ENCODE measurements at places on chromosomes 11 and 22. TPM values are rescaled to one million over a fixed set of nuclear protein-coding genes. Genes with fewer than 3 reads are reported as not detected.

- DNase-seq = no peak
- no peaks in the 10 kb centered on the region for H3K36me3 ChIP-seq
- H3K27me3 ChIP-seq = no peaks in the 10 kb centered on the region
- H3K27ac ChIP-seq = no peak overlapping the region
- H3K4me3 ChIP-seq = no peak overlapping the region
These were observed 227.4 kb downstream of the TMEM135 start for GRCh38 chr11:87265132-87265531.

- H3K4me3 ChIP-seq = no peak overlapping the region
- no peak for DNase-seq
- H3K4me1 ChIP-seq = no peaks in the 10 kb centered on the region
These were observed 106.9 kb downstream of the GRIK4 start for GRCh38 chr11:120618399-120618798.

DNA sequence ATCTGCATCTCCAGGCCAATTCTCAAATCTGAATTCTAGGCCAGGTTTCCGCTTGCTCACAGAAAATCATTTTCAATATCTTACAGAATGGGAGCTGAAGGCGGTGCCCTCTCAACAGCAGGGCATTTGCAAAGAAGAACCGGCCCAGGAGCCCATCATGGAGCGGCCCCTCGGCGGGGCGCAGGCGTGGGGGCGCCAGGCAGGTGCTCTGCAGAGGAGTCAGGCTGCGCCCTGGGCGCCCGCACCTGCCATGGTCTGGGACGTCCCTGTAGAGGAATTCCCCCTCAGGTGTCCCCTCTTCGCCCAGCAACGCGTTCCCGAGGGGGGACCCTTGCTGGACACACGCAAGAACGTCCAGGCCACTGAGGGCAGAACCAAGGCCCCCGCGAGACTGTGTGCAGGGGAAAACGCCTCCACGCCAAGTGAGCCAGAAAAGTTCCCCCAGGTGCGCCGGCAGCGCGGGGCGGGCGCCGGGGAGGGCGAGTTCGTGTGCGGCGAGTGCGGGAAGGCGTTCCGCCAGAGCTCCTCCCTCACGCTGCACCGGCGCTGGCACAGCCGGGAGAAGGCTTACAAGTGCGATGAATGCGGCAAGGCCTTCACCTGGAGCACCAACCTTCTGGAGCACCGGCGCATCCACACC lies 11.5 kb downstream of the ZNF74 start:
- no peaks in the 10 kb centered on the region for H3K36me3 ChIP-seq
- no peak overlapping the region for H3K4me3 ChIP-seq
- no peak overlapping the region for H3K27ac ChIP-seq
- no peaks in the 10 kb centered on the region for H3K27me3 ChIP-seq
- no peak for DNase-seq

GRCh38 chr11:28318871-28319270 lies 210.7 kb downstream of the METTL15 start:
- H3K36me3 ChIP-seq = no peaks in the 10 kb centered on the region
- no peaks in the 10 kb centered on the region for H3K4me1 ChIP-seq
- H3K4me3 ChIP-seq = no peak overlapping the region
- H3K27me3 ChIP-seq = no peaks in the 10 kb centered on the region
- H3K27ac ChIP-seq = no peak overlapping the region

GRCh38 chr11:34887260-34887659 lies 28.9 kb downstream of the APIP start:
- 0 out of 2 replicates have a peak, but pooled peaks cover 5% of the 10 kb centered on the region for H3K36me3 ChIP-seq
- H3K4me3 ChIP-seq = no peak overlapping the region
- no peak for DNase-seq
- peaks cover 38% of the 10 kb centered on the region for H3K4me1 ChIP-seq
- H3K27ac ChIP-seq = peak overlapping the region; percentile 39
- no peaks in the 10 kb centered on the region for H3K27me3 ChIP-seq

Gene OR5D16
- total RNA-seq = not detected

DNA sequence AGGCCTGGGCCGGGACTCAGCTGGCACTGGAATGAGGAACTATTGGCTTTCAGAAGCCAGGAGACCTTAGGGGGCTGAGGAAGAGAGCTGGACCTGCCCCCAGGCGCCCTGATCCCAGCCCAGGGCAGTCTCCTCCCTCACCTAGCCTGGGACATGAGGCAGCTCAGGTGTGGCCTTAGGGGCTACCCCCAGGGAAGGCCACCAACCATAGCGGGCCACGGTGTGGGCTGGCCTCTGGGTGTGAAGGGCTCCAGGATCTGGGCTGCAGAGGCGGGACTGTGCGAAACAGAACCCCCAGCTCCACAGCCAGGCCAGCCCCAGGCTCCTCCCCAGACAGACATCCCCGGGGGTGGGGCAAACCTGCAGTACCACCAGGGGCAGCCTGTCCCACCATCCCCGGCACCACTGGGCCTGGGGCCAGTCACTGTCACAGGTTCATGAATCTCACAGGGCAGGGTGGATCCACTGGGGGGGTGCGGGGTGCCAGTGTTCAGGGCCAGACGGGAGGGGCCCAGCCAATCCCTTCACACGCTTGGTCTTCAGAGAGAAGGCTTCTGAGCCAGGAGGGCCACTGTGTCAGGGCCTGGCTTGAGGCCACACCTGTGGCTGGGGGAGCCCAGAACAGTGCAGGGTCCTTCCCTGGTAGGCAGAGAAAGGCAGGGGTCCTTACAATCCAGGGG lies 3.5 kb downstream of the PLXNB2 start:
- DNase-seq = peak; percentile 95
- no peaks in the 10 kb centered on the region for H3K27me3 ChIP-seq
- H3K27ac ChIP-seq = peak overlapping the region; percentile 92
- peak overlapping the region; percentile 88 for H3K4me3 ChIP-seq

GRCh38 chr11:124879493-124880289 lies 14.5 kb downstream of the ROBO3 start:
- no peak overlapping the region for H3K4me3 ChIP-seq
- H3K27me3 ChIP-seq = peaks cover 43% of the 10 kb centered on the region
- no peaks in the 10 kb centered on the region for H3K36me3 ChIP-seq
- no peaks in the 10 kb centered on the region for H3K4me1 ChIP-seq
- no peak overlapping the region for H3K27ac ChIP-seq

DNA sequence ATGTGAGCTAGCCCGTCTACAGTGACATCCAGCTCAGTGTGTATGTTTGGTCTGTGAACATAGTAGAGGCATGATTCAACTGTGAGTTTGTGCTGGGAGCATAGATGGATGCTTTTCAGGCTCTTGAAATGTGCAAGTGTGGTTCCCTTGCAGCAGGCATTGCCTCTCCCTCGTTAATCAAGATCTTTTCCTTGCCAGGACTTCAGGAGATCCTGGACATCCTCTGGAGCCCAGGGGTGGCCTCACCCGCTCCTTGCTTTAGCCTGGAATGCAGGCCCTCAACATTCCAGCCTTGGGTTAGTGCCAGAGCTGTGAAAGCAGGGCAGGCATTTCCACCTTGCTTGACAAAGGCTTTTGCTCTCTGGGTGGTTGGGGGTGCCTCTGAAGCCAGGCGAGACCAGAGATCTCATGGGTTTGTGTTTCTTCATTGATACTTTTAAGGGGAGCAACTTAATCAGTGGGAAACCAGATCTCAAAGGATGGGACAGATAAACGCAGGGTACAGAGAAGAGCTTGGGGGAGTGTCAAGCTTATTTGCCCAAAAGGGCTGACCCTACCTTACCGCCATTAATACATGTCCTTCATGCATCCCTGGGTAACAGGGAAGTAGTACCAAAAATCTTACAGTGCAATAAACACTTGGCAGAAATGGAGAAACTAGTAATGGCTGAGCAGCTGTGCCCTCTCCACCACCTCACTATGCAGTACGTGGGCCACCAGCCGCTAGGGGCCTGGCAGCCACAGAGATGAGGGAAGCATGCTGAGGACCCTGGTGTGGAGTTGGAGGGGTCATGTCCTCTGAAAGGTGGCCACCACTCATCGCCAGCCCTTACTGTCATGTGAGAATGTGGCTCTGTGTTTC lies 72.1 kb downstream of the PTPRJ start:
- H3K36me3 ChIP-seq = no peaks in the 10 kb centered on the region
- peak; percentile 97 for DNase-seq
- H3K27me3 ChIP-seq = no peaks in the 10 kb centered on the region
- peak overlapping the region; percentile 91 for H3K27ac ChIP-seq
- peak overlapping the region; percentile 6 for H3K4me3 ChIP-seq

- no peak overlapping the region for H3K27ac ChIP-seq
- H3K27me3 ChIP-seq = peaks cover 36% of the 10 kb centered on the region
- H3K36me3 ChIP-seq = no peaks in the 10 kb centered on the region
- H3K4me1 ChIP-seq = no peaks in the 10 kb centered on the region
These were observed 3.0 kb upstream of the RFPL3 start for GRCh38 chr22:32354360-32355351.

Gene APOA4
- total RNA-seq = not detected

DNA sequence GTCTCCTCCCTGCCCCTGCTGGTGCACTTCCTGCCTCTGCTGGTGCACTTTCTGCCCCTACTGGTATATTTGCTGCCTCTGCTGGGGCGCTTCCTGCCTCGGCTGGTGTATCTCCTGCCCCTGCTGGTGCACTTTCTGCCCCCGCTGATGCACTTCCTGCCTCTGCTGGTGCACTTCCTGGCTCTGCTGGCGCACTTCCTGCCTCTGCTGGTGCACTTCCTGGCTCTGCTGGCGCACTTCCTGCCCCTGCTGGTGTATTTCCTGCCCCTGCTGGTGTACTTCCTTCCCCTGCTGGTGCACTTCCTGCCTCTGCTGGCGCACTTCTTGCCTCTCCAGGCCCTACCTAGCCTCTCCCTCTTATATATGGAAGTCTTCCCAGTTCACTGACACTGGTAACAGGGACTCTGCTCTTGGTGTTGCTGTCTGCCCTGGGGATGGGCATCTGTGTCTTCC lies 10.1 kb downstream of the MTFP1 start:
- DNase-seq = no peak
- no peak overlapping the region for H3K4me3 ChIP-seq
- H3K4me1 ChIP-seq = peaks cover 23% of the 10 kb centered on the region
- H3K36me3 ChIP-seq = no peaks in the 10 kb centered on the region
- H3K27me3 ChIP-seq = no peaks in the 10 kb centered on the region
- no peak overlapping the region for H3K27ac ChIP-seq

DNA sequence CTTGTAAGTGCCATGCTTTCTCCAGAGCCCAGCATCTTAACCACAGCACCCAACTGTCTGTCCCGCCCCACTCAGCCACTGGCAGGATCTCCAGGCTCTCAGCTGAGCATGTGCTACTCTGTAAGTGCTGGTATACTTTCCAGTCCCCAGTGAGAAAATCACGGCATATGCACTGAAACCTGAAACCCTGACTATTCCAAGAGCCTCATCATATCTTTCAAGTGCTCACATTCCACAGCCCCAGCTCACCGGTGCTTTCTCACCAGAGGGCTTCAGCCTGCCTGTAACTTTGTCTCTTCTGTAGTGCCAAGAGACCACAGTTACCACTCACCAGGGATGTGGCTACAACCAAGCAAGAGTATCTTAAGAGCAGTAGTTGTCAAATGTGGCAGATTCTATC lies 24.4 kb upstream of the PAMR1 start:
- no peaks in the 10 kb centered on the region for H3K27me3 ChIP-seq
- no peak overlapping the region for H3K4me3 ChIP-seq
- no peaks in the 10 kb centered on the region for H3K36me3 ChIP-seq
- H3K4me1 ChIP-seq = peaks cover 24% of the 10 kb centered on the region
- no peak overlapping the region for H3K27ac ChIP-seq

GRCh38 chr11:43555816-43556611 lies 124.5 kb upstream of the HSD17B12 start:
- H3K27me3 ChIP-seq = peaks cover 95% of the 10 kb centered on the region
- no peak for DNase-seq
- H3K4me1 ChIP-seq = no peaks in the 10 kb centered on the region
- H3K27ac ChIP-seq = no peak overlapping the region
- no peak overlapping the region for H3K4me3 ChIP-seq

- no peaks in the 10 kb centered on the region for H3K27me3 ChIP-seq
- no peak for DNase-seq
- H3K36me3 ChIP-seq = no peaks in the 10 kb centered on the region
- H3K27ac ChIP-seq = no peak overlapping the region
- H3K4me1 ChIP-seq = no peaks in the 10 kb centered on the region
These were observed 84.4 kb downstream of the CSTPP1 start for GRCh38 chr11:47020793-47021526.

- H3K36me3 ChIP-seq = no peaks in the 10 kb centered on the region
- H3K4me1 ChIP-seq = peaks cover 33% of the 10 kb centered on the region
- peak overlapping the region; percentile 81 for H3K27ac ChIP-seq
These were observed 16.7 kb downstream of the PHLDA2 start for GRCh38 chr11:2912498-2912897.

Gene OR6A2
- total RNA-seq = 0.48 TPM

Gene HIC2
- 3.5 TPM for total RNA-seq

DNA sequence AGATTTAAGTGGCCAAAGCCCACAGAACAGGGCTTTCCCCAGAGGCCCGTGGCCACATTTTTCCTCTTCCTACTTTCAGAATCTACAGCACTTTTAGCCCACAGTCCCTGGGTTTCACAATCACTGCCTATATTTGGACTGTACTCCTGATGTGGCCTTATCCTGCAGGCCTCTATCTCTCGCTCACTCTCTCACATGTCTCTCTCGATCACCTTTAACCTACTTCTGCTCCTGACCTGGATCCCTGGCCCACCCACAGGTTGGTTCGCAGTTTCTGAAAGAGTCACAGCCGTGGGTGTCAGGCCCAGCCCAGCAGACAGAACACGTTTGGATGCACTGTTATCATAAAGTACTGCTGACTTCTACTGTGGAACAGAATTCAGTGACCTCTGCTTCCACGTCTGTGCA lies 55.5 kb downstream of the LARGE1 start:
- H3K36me3 ChIP-seq = no peaks in the 10 kb centered on the region
- H3K4me1 ChIP-seq = peaks cover 8% of the 10 kb centered on the region
- H3K27ac ChIP-seq = no peak overlapping the region
- DNase-seq = no peak
- H3K27me3 ChIP-seq = no peaks in the 10 kb centered on the region

Gene ACRV1
- total RNA-seq = not detected

DNA sequence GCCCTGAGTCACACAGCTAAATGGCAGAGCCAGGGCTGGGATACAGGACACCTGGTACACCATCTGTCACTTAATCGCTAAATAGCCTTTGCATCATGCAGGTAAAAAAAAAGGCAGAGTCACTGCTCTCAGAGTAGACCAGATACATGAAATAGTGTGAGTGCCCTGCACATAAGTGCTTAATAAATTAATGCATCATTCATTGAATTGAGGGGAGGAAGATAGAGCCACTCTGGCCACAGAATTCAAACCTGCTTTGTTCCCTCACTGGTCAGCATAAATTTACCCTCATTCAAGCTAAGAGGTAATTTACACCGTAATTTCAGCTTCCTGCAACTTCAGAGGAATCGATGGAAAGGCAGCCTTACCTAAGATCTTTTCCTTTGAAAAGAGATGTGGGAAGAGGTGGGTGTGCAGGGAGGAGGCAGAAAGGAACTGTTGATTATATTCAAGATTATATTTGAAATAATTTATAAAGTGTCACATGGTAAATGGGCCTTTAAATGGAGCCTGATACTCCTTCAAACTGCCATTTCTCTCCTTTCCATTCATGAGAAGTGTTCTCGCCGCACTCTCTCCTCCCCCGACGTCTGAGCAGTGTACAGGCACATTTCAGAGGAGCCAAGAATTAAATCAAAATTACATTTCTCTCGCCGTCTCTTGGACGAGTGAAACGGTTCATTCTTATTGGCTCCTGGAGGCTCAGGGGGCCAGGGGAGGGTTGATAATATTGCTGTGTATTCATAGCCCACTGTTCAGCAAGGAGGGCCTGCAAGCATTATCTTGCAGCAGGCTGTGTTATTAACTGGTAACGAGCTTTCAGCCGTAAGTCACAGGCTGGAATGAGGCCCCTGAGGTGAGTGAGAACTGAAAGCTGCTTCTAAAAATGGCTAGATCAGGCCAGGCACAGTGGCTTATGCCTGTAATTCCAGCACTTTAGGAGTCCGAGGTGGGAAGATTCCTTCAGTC lies 52.2 kb upstream of the HMGXB4 start:
- no peaks in the 10 kb centered on the region for H3K4me1 ChIP-seq
- H3K27me3 ChIP-seq = peaks cover 40% of the 10 kb centered on the region
- H3K27ac ChIP-seq = no peak overlapping the region
- no peak overlapping the region for H3K4me3 ChIP-seq

Gene BIRC3
- total RNA-seq = 4.8 TPM
